ENCODE measurements at places on chromosomes 16 and 17.

DNA sequence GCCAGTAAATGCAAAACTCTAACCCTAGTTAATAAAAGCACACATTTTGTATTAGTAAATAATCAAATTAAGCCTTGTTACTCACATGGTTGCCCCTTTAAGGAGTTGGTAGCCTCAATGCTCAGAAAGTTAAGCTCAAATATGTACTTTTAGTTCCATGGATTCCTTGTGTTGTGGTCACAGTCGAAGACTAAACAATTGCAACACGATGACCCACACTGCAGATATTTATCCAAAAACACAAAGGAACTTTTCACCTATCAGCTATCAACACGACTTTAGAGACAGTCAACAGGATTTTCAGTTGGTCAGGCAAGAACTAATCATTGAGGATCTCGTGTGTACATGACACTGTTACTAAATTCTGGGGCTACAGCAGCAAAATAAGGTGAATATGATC is 47.4 kb upstream of the NUDT7 start:
- DNase-seq = no peak

GRCh38 chr16:920717-921116 is 50.1 kb downstream of the LMF1 start:
- DNase-seq = no peak

DNA sequence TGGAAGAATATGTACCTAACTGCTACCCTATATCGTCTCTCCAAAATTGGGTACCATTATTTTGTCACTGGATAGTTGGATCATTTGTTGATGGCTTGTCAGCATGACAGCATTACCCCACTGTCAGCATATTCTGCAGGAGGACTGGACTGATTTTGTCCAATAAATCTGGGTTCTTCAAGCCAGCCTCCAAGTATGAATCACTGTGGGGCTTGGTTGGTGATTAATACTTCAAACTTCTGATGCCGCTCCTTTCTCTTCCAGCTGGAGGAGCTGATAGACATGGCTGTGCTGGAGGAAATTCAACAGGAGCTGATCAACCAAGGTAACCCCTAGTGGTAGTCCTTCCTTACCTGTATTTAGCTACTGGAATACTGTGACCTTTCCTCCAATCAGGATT is 2.5 kb downstream of the RPAIN start:
- DNase-seq = no peak

- DNase-seq = no peak
Measured at GRCh38 chr16:86756882-86757703, 178.7 kb downstream of the FOXL1 start.

DNA sequence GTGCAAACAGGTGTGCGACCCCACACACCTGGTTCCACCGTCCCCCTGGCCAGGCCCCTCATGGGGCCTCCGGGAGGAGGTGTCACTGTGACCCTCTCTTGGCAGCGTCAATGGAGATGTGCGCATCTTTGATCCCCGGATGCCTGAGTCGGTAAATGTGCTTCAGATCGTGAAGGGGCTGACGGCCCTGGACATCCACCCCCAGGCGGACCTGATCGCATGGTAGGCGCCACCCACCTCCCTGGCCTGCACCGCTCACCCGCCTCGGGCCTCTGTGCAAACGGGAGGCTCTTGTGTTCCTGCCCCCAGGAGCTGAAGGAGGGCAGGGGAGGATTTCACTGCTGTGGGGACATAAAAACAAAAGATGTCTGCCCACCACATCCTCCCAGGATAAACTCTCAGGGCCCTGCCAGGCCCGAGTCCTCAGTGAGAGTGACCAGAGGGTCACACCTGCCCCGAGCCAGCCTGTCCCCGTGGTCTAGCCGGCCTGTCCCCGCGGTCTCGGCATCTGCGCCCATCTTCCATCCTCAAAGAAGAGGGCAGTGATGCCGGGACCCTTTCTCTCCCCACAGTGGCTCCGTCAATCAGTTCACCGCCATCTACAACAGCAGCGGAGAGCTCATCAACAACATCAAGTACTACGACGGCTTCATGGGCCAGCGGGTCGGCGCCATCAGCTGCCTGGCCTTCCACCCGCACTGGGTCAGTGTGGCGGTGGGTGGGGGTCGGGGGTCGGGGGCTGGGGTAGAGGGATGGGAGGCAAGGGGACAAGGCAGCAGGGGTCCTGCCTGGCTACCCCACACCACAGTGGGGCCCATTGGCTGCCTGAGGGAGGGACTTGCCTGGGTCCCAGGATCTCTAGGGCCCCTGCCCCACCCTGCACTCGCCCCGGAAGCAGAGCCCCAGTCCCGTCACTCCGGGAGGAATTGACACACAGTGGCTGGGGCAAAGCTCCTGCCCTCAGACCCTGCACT is 29.0 kb upstream of the CHMP6 start:
- no peak for DNase-seq

DNA sequence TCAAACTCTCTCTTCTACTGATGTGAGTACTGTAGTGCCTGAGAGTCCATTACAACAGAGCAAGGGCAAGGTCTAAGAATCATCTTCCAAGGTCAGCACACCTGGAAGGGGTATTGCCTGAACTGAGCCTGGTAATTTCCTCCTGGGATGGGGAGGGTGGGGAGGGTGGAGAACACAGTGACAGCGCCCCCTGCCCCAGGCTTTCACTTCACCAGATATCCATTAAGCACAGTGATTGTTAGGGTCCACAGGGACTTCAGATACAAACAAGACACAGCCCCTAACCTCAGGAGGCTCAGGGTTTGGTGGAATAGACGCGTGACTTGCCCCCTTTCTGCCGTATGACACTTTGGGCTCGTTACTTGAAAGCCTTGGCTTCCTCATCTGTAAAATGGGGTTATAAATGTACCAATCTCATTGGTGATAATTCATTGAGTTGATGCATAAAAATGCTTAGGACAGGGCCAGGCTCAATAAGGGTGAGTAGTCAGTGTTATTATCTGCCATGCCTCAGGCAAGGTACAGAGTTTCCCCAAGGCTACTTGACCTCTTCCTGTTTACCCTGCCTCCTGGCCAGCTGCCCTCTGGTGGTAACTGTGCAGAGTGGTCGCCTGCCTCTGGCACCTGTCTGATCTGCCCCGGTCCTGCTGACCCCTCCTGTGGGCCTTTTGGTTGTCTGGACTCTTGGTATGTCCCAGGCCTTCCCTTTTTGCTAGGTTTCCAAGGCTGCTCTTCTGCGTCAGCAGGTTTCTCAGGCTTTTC is 13.1 kb upstream of the BRD7 start:
- DNase-seq = no peak

DNA sequence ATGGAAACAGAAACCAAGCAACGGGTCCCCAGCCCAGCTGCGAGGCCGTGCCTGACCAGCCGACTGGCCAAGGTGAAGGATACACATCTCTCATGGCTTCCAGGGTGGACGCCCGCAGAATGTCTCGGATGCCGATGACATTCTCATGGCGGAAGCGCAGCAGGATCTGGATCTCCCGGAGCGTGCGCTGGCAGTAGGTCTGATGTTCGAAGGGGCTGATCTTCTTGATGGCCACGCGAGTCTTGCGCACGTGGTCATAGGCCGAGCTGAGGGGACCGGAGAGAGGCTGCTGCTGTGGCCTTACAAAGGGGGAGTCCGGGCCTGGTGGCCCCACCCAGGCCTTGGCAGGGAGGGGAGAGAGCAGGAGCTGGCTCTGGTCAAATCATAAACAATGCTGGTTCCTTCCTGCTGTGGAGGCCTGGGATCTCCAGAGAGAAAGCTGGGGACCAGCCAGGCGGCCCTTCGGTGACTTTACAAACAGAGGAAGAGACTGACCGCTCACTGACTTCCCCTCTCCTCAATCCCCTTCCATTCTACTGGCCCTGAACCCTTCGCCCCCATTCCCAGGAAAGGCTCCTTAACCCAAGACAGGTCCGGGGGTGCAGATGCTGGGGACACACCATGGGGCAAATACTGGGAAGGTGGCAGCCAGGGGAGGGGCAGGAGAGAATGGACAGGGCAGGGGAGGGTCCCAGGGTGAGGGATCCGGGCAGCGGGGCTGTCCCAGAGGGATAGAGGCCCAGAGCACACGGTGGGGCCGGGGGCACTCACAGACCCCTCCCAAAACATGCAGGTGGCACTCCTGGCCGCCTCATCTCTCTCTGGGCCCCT is 1.1 kb downstream of the MAPK3 start:
- no peak for DNase-seq

- DNase-seq = no peak
Measured at GRCh38 chr17:64328859-64329531, 61.7 kb downstream of the PECAM1 start.

DNA sequence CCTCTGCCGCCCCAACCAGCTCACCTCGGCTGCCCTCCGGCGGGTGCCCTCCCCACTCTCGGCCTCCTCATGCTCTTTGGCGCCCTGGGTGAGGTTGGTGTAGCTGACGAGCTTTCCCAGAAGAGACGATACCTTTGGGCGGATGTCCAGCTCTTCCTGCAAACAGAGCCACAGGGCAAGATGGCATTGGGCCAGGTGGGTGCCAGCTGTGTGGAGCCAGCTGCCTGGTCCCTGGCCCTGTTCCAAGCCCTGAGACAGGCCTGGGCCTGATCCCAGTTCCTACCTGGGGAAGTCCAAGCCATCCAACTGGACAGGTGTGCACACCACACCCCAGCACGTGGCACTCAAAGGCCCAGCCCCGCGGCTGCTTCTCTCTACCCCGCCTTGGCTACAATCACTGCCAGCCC is 6.9 kb downstream of the SLC12A4 start:
- no peak for DNase-seq

- no peak for DNase-seq
Measured at GRCh38 chr17:75592348-75593020, 4.9 kb downstream of the MYO15B start.

DNA sequence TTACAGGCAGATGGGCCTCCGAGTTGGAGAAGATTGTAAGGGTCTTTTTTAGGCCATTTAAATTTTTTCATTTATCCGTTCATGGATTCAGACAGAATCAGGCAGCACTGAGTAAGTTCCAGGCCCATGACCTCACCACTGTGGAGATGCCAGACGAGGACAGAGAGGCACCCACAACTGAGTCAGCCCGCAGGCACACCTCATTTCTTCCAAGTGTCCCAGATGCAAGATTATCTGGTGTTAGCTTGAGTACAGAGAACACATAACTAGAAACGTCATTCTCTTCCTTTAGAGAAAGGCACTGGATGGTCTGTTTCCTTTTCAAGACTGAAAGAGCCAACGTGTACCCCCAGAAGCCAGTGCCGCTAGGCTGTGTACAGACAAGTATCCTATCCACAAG is 16.9 kb downstream of the CLEC16A start:
- no peak for DNase-seq

GRCh38 chr16:74800216-74800871 is 25.7 kb upstream of the FA2H start:
- DNase-seq = no peak

DNA sequence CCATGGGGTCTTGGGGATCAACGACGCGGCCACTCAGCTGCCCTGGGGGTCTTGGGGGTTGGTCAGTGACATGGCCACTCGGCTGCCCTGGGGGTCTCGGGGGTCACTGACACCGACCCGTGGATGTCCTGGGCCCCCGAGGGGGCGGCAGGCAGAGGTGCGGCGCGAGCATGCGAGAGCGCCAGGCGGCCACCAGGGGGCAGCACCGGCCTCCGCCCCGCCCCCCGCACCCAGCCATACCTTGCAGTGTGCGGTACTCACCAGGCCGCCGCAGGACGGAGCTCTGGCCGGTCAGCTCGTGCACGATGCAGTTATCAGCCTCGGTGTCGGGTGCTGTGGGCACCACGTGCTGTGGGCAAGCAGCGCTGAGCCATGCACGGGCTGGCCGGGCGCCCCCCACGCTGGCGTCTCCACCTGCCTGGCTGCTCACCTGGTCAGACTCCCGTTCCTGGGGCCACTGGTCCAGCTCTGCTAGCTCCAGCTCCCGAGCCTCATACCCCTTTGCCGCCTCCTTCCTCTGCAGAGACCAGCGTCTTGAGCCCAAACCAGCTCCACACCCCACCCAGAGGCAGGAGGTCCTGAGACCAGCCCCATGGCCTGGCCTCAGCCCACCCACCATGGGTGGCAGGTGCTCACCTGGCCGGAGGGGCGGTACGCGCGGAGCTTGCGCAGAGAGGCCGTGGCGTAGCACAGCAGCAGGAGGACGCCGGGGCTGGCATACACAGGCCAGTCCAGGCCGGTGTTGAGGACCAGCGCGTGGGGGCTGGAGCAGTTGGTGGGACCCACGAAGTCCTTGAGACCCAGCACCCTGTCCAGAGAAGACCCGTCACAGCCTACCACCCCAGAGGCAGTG is 31.2 kb downstream of the CTU2 start:
- peak; percentile 43 for DNase-seq

- no peak for DNase-seq
Measured at GRCh38 chr16:23902748-23903414, 67.1 kb downstream of the PRKCB start.

GRCh38 chr17:4958102-4958501 is 7.2 kb downstream of the ENO3 start:
- no peak for DNase-seq

- no peak for DNase-seq
Measured at GRCh38 chr16:47470810-47471209, 9.7 kb downstream of the PHKB start.

DNA sequence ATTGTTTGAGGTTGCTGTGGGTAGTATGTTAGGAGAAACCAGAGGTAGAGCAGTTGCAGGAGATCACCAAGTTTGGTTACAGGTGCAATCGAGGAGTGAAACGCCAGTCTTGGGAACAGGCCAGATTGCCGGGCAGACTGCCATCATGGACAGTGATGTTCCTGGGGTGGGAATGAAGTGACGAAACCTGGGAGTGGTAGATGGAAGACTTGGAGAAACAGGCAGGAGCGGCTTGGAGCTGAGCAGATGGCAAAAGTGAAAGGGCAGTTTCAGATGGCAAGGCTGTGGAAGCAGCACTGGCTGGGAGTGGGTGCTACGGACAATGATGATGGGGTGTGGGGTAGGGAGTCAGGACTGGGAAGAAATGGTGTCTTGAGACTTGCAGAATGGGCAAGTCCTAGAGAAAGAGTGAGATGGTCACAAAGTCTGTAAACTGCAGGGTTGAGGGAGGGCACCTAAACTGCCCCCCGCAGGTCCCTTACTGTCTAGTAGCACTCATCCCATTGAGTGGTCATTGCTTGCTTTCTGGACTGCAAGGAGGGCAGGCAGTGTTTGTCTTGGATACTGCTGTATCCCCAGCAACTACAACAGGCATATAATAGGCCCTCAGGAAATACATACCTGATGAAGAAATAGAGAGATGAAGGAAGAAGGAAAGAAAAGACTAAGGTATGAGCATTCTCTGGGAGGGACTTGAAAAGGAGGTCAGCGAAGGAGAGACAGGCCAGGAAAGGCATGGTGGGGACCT is 29.5 kb upstream of the ULK2 start:
- no peak for DNase-seq

- DNase-seq = peak; percentile 68
Measured at GRCh38 chr16:29807426-29808218, 1.3 kb downstream of the MAZ start.

DNA sequence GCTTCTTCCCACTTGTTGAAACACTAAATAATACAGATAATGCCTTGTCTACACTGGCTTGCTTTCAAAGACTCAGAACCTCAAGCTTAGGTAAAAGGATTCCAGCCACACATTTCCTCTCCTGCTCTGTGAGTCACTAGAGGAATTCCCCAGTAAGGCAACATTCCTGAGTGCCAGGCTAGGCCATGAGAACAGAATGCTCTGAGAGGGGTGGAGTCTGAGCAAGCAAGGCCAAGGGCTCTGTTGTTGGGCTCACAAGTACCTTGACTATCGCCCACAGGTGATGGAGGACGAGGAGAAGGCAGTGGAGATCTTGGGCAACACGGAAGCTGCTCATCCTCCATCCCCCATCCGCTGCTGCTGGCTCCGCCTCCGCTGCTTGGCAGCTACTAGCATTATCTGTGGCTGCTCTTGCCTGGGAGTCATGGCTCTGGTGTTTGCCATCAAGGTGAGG is 6.7 kb upstream of the PHKG2 start:
- DNase-seq = no peak

- DNase-seq = no peak
Measured at GRCh38 chr16:84633622-84634021, 14.7 kb upstream of the KLHL36 start.

Data from stimulated activated CD8-positive, alpha-beta memory T cell treated with anti-CD3 and anti-CD28 coated beads, Interleukin-2, amount 100 ng/mL, for 1 hour (primary cell).